GM23248 (cell line): ENCODE measurements at places on chromosomes 12 and 14. TPM values are rescaled to one million over a fixed set of nuclear protein-coding genes. Genes with fewer than 3 reads are reported as not detected.
A peak's percentile ranks its signal among the peaks of the same experiment; 100 is the strongest.

DNA sequence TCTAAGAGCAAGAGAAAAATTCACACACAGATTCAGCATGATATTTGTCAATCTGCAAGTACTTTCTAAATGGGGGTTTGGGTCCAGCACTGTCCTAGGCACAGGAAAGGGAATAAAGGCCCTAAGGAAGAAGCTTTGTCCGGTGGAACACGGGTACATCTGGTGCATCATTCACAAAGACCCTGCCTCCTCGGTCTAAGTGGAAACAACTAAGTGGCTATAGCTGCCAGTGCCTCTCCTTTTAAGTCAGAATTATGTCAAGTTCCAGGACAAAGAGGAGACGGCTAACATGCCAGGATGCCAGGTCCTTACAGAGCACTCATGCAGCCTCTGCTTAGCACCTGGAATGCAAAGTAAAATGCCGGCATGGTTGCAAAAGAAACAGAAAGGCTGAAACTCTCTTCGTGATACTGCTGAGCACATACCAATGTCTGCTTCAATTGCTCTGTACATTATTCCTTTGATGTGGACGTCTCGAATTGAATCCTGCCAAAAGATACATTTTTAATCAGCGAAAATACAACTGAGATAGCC lies 47.5 kb downstream of the NT5DC3 start:
- no peak for DNase-seq

DNA sequence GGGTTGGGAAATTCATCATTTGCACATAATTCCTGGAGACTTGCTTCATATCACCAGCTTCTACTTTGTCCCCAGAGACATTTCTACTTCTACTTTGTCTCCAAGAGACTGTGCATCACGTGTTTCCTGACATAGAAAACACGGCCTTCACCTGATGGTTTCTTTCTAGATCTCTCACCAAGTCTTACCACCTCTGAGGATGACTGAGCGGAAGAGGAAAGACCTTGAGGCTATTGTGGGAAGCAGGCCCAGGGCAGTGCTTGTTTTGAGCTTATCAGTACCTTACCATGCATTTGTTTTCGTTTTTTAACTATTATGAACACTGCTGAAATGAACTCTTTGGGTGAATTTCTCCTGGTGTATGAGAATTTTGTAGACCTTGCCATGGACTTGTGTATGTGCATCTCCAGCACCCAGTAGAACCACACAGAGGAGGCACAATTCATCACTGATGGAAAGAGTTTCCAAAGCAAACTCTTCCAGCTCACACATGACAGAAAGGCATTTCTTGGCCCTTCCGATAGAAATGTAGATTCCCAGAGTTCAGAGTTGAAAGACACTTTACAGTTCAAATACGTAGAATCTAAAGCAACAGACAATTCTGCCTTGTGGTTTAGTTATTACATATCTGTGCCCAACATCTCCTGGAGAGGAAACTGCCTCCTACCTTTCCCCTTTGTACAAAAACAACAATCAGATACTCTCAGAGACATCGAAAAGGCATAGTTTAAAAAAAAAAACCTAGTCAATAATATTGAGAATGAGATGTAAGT lies 434.7 kb downstream of the FUT8 start:
- DNase-seq: no peak

MUCL1 gene
- not detected in 2 replicates for total RNA-seq

DNA sequence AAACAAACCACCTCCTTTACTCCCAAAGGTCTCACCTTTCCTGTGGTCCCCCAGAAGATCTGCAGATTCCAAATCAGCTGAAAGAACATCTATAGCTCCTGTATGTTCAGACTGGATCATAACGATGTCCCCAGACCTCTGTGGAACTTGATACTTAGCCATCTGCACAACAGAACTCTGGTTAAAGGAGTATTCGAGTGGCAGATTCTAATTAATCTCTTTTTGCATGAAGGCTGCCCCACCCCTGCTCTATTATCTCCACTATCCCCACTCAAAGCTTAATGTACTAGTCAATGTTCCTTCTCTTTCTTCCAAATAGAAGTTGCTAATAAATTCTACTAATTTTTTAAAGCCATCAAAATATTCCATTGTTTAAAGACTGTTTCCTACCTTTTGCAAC lies 22.8 kb downstream of the GSTZ1 start:
- DNase-seq: no peak

PMCH gene
- not detected in 2 replicates for total RNA-seq

DNA sequence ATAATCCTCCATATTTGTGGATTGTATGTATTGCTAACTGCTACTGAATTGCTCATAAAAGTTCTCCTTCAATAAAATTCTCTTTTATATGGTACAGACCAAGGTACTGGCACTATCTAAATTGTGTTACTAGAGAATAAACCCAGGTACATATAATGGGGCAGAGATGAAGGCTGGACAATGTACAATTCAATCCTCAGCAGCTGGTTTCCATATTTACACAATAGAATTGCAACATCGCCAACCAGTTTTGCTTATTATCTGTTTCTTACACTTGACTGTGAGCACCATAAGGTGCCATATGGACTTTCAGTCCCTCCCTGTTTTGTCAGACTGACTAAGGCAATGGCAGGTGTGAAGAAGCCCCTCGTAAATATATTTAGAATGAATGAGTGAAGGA lies 18.1 kb downstream of the KITLG start:
- DNase-seq: no peak

GPR65 gene
- 0.13 and 0.22 TPM in 2 replicates for total RNA-seq

GRCh38 chr12:1978078-1978862 lies 26.0 kb downstream of the DCP1B start:
- no peak for DNase-seq

DNA sequence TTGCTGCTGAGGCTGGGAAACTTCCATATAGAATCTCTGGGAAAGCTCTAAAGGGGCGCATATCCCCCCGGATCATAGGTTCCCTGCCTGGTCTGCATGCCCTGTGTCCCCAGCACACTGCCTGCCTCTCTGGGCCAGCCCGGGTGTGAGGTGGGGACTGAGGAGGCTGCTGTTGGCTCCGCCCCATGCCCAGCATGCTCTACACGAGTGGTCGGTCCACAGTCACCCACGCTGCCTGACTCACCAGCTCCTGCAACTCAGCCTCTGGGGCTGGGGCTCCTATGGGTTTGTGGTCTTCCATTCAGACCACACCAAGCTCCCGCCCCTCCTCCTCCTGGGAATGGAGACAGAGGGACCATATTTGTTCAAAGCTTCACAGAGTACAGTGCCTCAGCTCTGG lies 88.5 kb upstream of the ANO2 start:
- DNase-seq: no peak

LMO3 gene
- total RNA-seq: not detected in 2 replicates

HOXC13 gene
- not detected in 2 replicates for total RNA-seq

DNA sequence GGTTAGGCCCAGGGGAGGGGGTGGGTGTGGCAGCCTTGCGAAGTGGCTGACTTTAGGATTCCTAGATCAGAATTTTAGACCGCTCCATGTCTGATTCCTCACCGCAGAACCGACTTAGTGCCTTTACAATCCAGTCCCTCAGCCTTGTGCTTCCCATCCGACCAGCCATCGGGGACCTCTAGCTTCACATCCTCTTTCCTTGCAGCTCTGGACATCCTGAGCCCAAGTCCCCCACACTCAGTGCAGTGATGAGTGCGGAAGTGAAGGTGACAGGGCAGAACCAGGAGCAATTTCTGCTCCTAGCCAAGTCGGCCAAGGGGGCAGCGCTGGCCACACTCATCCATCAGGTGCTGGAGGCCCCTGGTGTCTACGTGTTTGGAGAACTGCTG lies 557 bp downstream of the COPS7A start:
- peak; percentile 52 for DNase-seq

GRCh38 chr14:22434030-22434429 lies 155.0 kb downstream of the DAD1 start:
- no peak for DNase-seq

DNA sequence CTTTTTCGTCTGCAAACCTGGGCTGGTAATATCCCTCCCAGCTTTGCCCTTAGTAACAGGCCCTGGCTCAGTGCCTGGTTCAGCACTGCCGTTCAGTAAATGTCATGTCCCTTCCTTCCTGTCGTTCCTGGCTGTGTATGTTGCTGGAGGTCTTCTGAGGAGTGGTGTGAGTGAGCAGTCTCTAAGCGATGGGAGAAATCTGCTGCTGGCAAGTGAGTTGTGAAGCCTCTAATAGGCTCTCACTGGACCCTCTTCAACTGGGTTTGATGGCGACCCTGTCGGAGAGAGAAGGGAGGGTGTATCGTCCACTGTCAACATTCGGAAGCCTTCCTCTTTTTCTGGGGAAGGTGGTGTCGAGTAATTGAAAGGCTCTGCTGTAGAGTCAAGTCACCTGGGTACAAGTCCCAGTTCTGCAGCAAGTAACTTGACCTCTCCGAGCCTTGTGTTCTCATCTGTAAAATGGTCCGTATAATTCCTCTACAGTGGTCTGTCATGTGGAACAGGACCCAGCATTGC lies 62.8 kb downstream of the HRK start:
- peak; percentile 54 for DNase-seq

ACOT4 gene
- total RNA-seq: 0.38 and 1.5 TPM in 2 replicates

DNA sequence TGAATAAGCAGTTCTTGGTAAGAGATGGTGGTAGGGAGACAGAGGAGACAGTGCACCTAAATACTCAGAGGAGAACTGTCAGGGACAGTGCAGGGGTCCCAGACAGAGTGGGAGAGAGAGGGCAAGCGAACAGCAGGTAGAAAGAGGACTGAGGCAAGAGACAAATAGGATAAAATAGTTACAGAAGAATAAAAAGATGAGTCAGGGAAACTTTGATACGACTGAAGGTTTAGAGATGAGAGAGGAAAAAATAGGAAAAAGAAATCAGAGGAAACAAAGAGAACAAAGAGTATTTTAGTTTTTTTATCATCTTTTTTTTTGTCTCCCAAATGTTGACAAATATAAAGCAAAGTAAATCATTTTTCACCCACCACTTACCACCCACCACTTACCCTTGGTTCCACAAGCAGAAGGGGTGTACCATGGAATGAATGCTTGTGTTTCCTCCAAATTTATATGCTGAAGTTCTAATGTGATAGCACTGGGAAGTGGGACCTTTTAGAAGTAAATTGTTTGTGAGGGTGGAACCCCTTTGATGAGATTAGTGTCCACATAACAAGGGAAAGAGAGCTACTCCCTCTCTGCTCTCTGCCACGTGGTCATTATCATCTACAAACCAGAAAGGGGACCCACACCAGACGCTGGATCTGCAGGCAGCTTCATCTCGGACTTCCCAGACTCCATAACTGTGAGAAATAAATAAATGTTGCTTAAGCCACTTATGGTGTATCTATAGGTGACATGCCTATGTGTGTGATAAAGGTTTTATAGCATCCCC lies 292.1 kb downstream of the BTG1 start:
- DNase-seq: no peak

- no peak for DNase-seq
These were observed 3.9 kb upstream of the GPX2 start for GRCh38 chr14:64946310-64947045.

OTUB2 gene
- 1.0 and 1.9 TPM in 2 replicates for total RNA-seq

SYNDIG1L gene
- not detected in 2 replicates for total RNA-seq

ABHD4 gene
- total RNA-seq: 15.2 and 16.8 TPM in 2 replicates

- DNase-seq: peak; percentile 80
These were observed 141.3 kb downstream of the PLXNC1 start for GRCh38 chr12:94289461-94290312.

GRCh38 chr12:20549108-20549719 lies 145.9 kb upstream of the SLCO1C1 start:
- peak; percentile 65 for DNase-seq

- DNase-seq: no peak
These were observed 918.7 kb downstream of the AACS start for GRCh38 chr12:125983784-125984500.

- peak; percentile 48 for DNase-seq
These were observed 476.9 kb downstream of the LRIG3 start for GRCh38 chr12:58443273-58443980.

SIX1 gene
- 7.8 and 11.7 TPM in 2 replicates for total RNA-seq

- DNase-seq: no peak
These were observed 877.1 kb downstream of the C12orf50 start for GRCh38 chr12:87152075-87152474.

GRCh38 chr12:117333331-117333881 lies 28.0 kb downstream of the NOS1 start:
- no peak for DNase-seq

ALG10B gene
- total RNA-seq: 1.7 and 8.1 TPM in 2 replicates

CIROP gene
- not detected in 2 replicates for total RNA-seq

IPO4 gene
- total RNA-seq: 55.3 and 58.3 TPM in 2 replicates

GRCh38 chr12:32159925-32160324 lies 53.3 kb downstream of the BICD1 start:
- DNase-seq: peak; percentile 8

LRP1 gene
- 257 and 296 TPM in 2 replicates for total RNA-seq

DNA sequence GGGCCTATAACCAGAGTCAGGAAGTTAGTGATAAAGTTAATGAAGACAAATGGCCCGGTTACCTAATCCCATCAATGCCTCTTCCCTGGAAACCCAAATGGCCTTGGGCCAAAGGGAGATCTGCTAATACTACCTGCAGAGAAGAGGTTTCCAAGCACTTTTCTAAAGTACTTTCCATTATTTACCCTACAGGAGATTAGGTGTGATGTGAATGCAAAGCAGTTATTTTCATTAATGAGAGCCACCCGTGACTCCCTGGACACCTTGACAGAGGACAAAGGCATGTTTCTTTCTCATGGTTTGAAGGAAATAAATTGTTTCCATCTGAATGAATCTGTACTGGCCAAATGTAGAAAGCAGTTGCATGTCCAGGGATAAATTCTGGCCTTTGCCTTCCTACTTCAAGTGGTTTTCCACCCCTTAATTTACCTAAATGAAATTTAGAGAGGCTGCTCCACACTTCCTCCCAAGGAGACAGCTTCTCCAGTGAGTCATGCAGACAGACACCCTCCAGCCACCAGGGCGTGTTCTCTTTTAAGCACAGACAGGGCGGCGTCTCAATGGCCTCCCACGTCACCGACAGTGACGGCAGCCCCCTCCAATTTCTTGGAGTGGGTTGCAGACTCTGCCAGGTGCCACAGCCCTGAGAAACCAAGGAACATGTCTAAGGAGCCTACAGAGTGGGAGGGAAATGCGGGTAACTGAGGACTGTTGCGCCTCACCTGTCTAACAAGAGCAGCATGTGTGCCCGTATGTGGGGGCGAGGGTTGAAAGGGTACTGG lies 43.9 kb upstream of the GNPNAT1 start:
- DNase-seq: peak; percentile 93

DNA sequence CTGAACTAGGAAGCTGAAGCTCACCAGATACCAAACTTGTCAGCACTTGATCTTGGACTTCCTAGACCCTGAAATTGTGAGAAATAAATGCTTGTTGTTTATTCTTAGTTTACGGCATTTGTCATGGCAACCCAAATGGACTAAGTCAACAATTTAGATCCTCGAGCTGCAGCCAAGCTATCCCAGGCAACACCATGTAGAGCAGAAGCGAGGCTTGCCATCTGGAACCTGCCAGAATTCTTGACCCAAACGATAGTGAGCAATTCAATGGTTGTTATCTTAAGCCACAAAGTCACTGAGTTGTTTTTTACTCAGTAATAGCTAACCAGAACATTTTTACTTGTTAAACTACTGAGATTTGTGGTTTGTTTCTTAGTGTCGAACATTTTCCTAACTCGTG lies 458.5 kb upstream of the FLRT2 start:
- DNase-seq: no peak
